ENCODE measurements at places on chromosomes 2 and 18. TPM values are rescaled to one million over a fixed set of nuclear protein-coding genes. Genes with fewer than 3 reads are reported as not detected.

Gene LBX2
- 10.6 TPM for total RNA-seq

- DNase-seq = peak; percentile 41
Measured at GRCh38 chr2:120469426-120469825, 123.5 kb downstream of the INHBB start.

GRCh38 chr18:70314151-70314782 is 25.4 kb downstream of the SOCS6 start:
- DNase-seq = no peak

DNA sequence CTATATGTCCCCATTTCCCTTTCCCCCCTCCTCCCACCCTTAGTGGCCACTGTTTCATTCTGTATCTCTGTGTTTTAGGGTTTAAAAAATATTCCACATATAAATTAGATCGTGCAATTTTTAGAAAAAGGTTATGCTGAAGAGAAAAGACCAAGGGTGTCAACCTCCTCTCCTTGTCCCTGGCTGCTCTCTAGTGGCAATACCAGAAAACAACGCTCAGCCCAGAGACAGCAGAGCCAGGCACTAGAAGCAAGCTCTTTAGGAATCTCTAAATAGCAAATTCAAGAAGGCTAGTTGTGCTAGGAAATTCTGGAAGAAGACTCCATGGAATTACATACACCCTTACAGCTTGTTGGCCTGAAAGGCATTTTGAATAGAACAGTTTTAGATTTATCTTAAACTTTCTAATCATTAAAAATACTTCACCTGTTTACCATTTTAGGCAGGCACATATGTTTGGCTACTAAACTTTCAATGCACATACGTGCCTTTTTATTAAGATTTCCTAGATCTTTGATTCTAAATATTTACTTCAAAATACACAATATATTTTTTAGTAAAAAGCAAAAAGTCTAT is 35.1 kb upstream of the RASGRP3 start:
- peak; percentile 73 for DNase-seq

- DNase-seq = peak; percentile 48
Measured at GRCh38 chr18:76982841-76983583, 149.6 kb downstream of the MBP start.

DNA sequence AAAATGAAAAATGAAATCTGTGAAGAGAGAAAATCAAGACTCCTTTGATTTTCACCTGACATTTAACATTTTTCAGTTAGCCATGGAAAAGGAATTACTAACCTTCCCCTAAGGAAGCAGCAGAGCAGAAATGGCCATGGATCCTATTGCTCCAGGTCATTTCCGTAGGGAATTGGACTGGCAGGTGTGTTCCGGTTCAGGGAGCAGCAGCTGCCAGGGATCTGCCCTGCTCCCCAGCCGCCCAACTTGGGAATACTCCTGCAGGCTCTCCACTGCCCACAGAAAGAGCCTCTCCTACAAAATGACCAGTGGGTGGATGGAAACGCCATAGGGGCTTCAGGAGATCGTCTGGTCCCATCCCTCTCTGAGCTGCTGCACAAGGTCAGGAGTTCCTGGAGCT is 86.0 kb upstream of the MAPK4 start:
- no peak for DNase-seq

DNA sequence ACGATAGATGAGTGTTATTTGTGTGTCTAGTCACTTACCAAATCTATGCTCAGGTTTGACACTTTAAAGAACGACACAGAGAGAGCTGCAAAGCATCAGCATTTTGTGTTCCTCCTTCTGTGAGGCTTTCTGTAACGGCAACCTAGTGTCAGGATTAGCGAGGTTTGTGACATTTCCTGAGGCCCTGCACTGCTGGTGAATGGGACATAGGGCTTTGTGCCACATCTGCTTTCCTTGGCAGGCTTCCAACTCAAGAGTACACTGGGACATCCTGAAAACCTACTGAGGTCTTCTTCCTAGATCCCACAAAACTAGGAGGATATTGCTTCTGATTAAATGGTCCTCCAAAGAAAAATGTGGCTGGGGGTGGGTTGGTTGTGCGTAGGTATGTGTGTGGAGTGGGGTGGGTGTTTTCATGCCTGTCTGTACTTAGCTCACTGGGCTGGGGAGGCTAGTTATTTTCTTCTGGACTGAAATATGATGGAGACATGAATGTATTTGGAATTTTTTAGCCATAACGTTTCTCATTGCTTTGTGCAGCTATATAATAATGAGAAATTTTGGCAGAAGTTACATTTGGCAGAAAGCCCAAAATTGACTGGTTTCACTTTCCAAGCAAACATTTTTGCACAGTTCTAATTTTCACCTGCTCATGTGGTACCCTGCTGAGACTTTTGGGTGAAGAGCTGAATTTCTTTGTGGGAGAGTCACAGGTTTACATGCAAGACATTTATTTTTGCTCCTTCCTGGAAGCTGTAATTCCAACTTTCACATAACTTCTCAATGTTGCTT is 308.4 kb downstream of the XIRP2 start:
- peak; percentile 23 for DNase-seq

Gene CRYGC
- total RNA-seq = not detected

GRCh38 chr2:230908092-230908594 is 16.9 kb downstream of the GPR55 start:
- DNase-seq = no peak

Gene CDKL4
- total RNA-seq = 0.12 TPM

Gene ASAP2
- 46.7 TPM for total RNA-seq

- DNase-seq = peak; percentile 24
Measured at GRCh38 chr18:76875390-76876325, 53.3 kb downstream of the ZNF236 start.

DNA sequence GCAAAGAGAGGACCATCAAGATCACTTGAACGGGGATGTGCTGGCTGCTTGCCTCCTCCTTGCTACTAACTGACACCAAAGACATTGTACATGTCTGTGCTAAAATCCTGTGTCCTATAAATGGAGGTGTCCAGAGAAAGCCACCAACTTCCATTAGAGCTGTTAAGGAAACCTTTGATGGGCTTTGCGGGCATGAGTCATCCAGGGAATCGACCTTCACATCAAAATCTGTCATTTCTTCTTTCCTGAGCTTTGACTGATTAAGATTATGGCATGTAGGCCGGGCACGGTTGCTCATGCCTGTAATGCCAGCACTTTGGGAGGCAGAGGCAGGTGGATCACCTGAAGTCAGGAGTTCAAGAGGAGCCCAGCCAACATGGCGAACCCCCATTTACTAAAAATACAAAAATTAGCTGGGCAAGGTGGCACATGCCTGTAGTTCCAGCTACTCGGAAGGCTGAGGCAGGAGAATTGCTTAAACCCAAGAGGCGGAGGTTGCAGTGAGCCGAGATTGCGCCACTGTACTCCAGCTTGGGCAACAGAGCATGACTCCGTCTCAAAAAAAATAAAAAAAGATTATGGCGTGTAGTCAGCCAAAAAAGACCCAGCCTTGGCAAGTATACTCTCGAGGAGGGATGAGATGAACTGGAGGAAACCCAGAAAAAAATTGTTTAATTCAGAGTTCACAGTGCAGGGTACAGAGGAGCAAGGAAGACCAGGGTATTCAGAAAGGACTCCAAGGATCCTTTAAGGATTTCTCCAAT is 115.8 kb downstream of the CABLES1 start:
- DNase-seq = no peak

- DNase-seq = no peak
Measured at GRCh38 chr2:155141418-155141817, 442.9 kb downstream of the KCNJ3 start.

Gene INHA
- total RNA-seq = 0.12 TPM

- DNase-seq = no peak
Measured at GRCh38 chr18:78977637-78978348, 1.8 kb upstream of the SALL3 start.

DNA sequence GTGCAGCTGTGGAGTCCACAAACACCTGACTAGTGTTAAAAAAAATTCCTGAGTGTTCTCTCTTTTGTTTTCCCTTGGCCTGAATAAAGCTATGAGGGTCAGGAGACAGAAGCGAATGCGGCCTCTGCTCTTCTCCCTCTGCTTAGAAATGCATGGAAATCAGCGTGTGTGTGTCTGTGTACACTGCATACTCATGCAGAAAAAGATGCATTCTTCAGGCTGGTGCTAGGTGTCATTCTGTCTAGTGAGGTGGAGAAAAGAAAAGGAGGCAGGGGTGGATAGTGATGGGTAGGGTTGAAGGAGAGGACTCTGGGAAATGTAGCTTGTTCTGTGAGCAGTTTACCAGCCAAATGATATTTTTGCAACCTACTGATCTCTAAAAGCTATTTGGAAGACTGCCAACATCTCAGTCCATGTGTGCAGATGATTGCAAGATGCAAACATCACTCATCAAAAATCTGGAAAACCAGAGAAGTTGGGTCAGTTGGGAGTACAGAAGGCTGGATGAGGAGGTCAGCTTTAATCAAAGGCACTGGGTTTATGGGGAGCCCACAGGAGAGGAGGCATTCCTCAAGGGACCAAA is 177.7 kb downstream of the INSIG2 start:
- DNase-seq = peak; percentile 15

DNA sequence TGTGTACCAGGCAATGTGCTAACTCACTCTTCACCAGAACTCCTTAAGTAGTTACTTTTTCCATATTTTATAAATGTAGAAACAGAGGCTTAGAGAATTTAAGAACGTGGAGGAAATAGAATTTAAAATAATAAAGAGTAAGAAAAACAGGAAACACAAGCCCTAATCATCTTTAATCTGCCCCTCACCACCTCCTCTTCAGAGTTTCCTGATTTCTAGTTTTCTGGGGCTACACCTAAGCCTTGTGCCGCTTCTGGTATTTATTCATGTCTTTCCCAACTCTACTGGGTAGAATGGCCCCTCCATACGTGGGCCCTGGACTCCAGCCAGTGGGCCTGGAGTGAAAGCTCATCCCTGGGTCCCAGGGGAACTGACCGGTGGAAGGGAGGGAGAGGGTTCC is 85.4 kb downstream of the RTN4 start:
- no peak for DNase-seq
